ENCODE measurements at places on chromosomes 1 and 21.

DNA sequence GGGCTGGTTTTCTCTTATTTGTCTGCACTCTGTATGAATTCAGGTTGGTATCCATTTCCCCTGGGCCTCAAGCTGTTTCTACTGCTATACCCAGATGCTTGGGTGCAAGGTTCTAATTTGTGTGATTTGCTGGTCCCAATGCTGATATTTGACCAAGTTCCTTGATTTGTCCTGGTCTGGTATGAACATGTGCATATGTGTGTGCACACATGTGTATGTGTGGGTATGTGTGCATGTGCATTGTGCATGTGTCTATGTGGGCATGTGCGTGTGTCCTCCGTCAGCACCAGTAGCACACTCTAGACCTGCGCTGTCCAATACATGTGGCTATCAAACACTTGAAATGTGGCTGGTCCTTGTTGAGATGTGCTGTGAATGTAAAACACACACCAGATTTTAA is 102.4 kb upstream of the TSPAN2 start:
- DNase-seq, result no peak

DNA sequence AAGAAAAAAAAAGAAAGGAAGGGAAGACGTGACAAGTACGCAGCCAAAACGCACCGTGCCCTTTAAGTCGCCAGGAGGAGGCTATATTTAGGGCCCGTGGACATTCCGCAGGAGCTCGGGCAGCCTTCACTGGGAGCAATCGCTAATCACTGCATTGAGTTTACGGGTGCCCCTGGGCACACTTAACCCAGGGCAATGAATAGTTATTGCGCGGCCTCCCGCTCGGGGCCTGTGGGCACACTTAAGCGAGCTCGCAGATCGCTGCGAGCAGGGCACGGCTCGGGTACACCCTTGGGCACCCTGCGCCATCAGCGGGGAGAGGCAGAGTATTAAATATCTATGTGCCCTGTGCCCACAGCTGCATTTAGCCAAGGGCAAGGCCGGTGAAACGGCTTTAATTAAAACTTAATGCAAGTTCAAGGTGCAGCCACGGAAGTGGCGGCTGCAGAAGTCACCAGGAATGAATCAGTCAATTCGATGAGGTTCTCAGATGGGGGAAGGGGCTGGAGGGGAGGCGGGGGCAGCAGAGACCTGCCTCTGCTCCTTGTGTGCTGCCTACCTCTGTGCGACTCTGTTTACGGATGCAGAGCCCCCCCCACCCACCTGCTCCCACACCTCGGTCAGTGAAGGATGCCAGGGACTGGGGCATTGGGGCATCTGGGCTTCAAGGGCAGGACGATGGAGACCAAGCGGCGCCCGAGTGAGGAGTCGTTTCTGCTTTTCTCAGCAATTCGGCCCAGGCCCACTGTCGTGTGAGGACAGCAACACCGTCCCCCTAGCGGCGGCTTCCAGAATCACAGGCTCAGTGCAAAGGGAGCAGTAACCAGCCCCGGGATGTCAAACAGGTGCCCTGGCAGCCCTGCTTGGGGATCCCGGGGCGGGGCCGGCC is 51.8 kb upstream of the TARDBP start:
- DNase-seq, result peak; percentile 73

GRCh38 chr1:18398791-18399530 is 81.8 kb upstream of the KLHDC7A start:
- no peak for DNase-seq

DNA sequence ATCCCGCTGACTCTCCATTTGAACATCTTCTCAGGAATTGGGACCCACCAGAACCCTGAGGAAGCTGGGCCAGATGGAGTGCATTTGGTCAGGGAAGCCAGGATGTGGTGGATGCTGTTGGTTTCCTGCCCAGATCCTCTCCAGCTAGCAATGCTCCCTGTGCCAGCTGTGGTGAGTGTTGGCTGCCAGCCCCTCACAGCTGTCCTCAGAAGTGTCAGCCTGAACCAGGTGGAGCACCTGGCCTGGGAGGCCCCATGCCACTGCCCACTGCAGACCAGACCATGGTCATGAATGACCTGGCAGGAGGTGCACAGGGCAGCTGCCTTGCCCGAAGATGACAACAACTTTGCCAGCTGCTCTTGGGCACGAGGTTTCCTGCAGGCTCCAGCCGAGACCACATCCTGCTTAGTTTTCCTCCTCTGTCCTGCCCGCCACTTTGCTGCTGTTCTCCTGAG is 54.4 kb downstream of the PRSS38 start:
- no peak for DNase-seq

DNA sequence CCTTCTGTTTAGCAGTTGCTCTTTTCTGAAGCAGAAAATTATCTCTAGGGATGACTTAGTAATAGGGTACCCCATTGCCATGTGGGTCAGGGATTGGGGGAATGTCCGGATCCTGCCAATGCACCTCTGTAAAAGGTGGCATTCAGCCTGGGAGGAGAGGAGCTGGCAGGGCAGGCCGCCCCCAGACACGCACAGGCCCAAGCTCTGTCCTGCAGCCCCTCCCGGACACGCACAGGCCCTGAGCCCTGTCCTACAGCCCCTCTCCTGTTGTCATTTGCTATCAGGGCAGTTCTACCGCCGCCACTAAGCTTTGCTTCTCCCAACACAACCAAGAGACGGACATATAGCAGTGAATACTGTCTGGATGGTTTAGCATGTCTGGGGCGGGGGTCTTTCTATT is 219.1 kb downstream of the SDCCAG8 start:
- no peak for DNase-seq

- DNase-seq, result no peak
Observed at GRCh38 chr1:34656731-34657130, 98.1 kb upstream of the GJB5 start.

- DNase-seq, result no peak
Observed at GRCh38 chr1:231950331-231951128, 323.9 kb downstream of the DISC1 start.
